Thoracic aorta endothelial cell (primary cell): ENCODE measurements at places on chromosomes 7 and 10. TPM values are rescaled to one million over a fixed set of nuclear protein-coding genes. Genes with fewer than 3 reads are reported as not detected.

The SCART1 gene
- 0.66 and 0.86 TPM in 2 replicates for total RNA-seq

The PANK1 gene
- 4.4 and 5.6 TPM in 2 replicates for total RNA-seq

The TUBB8 gene
- 0.07 TPM in 1 of 2 replicates, not detected in the other for total RNA-seq

The GRM3 gene
- total RNA-seq, result not detected in 2 replicates

The NAT16 gene
- not detected in 2 replicates for total RNA-seq

The RBP3 gene
- not detected in 2 replicates for total RNA-seq

The TWIST1 gene
- total RNA-seq, result 2.0 TPM in 1 of 2 replicates, not detected in the other

The NPC1L1 gene
- not detected in 2 replicates for total RNA-seq

The GPR26 gene
- not detected in 2 replicates for total RNA-seq

The FAM131B gene
- 0.93 TPM in 2 replicates for total RNA-seq

The SEMA3A gene
- total RNA-seq, result 0.29 and 0.66 TPM in 2 replicates

The TRPV6 gene
- total RNA-seq, result not detected in 2 replicates

The KIAA1549 gene
- total RNA-seq, result 3.5 and 4.8 TPM in 2 replicates

The CACUL1 gene
- 44.8 and 48.4 TPM in 2 replicates for total RNA-seq

The ADCK2 gene
- 20.2 and 26.7 TPM in 2 replicates for total RNA-seq
